ENCODE measurements at places on chromosomes 13 and 19.

DNA sequence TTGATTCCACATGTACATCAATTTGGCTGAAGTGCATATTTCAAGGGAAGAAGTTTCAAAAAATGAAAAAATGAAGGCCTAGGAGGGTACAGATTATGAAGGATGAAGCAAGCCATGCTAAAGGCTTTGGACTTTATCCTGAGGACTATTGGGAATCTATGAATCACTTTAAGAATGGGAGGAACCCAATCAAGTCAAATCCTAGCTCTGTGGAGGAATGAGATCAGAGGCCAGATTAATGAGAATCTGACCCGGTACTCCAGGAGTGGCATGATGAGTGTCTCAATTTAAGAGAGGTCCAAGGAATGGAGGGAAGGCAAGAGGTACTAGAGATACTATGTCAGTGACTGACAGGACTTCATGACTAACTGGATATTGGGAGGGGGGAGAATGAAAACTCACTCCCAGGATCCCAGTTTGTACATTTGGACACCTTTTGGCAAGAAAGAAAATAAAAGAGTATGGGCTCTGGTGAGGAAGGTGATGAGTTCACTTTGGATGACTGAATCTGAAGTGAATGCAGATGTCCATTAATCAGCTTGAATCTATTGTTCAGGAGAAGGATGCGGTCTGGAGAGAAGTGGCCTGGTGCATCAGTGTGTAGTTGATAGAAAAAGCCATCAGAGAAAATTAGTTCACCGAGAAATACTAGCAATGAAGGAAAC lies 349.0 kb downstream of the EFNB2 start:
- no peak for DNase-seq

DNA sequence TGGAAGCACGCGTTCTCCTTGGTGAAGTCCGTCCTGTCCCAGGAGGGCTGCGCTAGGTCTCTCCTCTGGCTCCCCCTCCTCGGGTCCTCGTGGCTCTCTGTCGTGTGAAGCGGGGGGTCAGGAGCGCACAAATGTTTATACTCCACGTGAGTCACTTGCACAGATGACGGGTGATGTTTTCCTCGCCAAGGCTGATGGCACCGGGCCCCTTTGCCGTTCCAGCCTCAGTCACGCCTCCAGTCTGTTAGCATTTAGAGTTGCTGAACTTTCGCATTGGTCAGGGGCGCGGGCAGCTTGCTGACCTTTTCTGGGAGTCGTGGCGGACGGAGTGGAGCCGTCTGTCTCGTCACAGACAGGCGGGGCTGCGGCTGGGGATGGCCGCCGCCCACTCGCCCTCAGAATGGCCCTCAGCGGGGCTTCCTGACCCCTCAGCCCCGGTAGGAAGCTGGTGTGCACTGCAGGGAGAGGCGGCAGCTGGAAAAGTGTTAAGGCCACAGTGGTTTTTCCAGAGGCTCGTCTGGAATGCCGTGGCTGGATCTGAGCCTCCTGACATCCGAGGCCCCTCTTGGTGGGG lies 13.7 kb downstream of the KLHL26 start:
- DNase-seq: no peak

DNA sequence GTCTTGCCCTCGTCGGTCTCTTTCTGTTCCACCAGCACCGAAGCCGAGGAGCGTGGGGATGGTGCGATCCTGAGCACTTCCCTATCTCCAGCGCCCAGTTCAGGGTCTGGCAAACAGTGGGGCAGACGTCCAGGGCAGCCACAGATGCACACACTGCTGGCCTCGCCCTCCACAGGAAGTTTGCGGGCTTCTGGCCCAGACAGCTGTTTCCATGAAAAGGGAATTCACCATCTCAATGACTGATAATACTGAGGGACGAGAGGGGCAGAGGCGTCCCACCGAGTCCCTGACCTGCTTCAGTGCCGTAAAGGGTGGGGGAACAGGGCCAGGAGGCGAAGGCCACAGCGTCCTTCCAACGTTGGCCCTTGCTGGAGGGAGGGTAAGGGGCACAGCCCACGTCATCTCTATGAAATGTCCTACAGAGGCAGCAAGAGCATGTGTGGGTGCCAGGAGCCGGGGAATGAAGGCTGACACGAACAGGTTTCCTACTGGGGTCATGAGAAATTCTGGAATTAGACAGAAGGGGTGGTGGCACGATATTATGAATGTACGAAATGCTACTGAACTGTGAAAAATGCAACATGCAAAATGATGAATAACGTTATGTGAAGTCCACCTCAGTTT lies 19.5 kb downstream of the SHC2 start:
- no peak for DNase-seq

- no peak for DNase-seq
Observed at GRCh38 chr13:114288157-114288591, 6.8 kb downstream of the UPF3A start.

GRCh38 chr19:41214161-41214560 lies 4.9 kb upstream of the AXL start:
- DNase-seq: no peak

DNA sequence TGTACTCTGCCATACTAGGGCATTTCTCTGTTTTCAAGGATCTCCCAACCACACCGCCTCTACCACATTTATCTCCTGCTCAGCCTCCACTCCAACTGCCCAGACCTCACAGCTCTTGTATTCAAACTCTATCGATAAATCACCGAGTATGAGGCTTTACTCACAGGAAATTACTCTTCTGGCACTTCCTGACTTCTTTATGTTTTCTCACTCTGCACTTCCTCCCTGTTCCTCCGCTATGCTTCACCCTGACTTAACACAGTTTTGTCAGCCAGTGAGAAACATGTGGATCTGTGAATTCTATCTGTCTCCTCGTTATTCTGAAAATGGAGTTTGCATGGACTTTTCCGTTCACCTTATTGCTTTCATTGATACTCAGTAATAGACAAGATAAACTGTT lies 2.6 kb upstream of the CARD8 start:
- DNase-seq: no peak

DNA sequence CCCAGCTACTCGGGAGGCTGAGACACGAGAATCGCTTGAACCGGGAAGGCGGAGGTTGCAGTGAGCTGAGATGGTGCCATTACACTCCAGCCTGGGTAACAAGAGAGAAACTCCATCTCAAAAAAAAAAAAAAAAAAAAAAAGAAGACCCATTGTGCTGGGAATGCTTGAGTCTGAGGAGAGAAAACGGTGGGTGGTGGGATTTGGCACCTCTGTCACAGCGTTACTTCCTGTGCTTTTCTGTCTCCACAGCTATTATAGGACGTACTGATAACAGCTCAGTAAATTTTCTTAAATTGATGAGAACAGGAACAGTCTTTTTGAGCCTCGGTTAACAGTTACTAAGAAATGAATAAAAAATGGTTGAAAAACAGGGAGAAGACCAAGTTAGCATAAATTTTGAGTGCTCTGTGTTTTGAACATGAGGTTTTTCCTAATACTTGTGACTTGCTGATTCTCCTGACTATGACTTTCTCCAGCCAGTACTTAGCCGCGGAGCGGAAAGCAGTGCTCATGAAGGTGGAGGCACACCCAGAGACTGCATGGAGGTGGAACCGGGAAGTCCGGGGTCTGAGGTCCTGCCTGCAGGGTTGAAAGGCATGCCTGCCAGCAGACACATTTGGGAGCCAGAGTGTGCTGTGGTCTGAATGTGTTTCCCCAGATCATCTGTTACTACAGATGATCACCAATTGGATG lies 55.3 kb upstream of the TEX29 start:
- no peak for DNase-seq

DNA sequence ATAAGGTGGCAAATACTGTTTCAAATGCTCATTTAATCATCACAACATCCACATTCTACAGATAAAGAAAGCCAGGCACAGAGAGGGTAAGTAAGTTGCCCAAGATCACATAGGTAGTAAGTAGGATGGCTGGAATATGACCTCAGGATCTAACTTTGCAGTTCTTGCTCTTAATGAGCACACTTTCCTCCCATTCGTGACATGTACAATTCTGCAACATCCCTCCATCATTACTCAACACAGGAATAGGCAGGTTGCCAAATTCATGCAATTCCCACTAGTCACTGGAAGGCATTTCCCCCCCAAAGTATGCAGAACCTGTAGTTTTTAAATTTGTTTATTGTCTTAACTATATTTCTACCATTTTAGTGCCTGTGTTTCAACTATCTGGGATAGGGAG lies 109.2 kb downstream of the OLFM4 start:
- DNase-seq: no peak

- peak; percentile 62 for DNase-seq
Observed at GRCh38 chr19:10797541-10798256, 38.3 kb downstream of the TMED1 start.

DNA sequence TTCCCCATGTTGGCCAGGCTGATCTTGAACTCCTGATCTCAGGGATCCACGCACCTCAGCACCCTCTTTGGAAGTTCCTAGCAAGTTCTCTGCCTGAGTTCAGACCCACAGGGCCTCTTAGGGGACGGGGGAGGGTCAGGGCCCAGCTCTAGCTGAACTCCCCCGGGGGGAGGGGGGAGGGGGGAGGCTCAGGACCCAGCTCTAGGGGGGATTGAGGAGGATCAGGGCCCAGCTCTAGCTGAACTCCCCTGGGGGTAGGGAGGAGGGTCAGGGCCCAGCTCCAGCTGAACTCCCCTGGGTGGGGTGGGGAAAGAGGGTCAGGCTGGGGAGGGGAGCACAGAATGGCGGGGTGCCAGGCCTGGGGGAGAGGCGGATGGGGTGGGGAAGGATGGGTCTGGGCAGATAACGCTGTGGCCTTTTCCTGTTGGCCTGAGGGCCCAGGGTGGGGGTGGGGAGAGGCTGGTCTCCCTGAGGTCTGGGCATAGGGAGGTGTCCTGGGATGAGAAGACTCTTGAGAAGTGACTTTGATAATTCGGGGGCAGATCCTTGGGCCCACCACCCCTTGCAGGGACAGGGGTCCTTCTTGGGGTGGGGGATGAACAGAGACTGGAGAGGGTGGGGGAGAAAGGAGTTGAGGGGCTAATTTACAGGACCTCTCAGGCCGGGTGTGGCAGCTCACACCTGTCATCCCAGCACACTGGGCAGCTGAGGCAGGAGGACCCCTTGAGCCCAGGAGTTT lies 5.5 kb upstream of the PTBP1 start:
- no peak for DNase-seq

- no peak for DNase-seq
Observed at GRCh38 chr13:36884235-36884634, 35.8 kb downstream of the SMAD9 start.

- DNase-seq: no peak
Observed at GRCh38 chr19:5380215-5380919, 39.8 kb upstream of the PTPRS start.

GRCh38 chr19:45542234-45542668 lies 35.0 kb downstream of the VASP start:
- no peak for DNase-seq

DNA sequence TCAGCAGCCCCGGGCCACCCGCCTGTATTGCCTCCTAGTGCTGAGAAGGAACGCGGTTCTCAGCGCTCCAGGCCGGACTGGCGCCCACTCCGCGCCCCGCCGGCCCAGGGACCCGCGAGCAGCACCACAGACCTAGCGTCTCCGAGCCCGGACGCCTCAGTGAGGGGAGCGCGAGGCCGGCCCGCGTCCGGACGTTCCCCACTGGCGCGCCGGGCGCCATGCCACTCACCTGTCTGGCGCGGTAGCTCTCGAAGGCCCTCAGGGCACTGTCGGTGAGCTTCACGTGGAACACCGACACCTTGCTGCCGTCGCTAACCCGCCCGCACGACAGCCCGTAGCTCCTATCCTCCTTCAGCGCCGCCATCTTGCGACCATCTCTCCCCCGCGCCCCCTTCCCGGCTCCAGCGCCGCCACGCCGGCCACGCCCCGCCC lies at the start of gene ELL:
Gene ELL (minus strand): TSS at position 379 of the 432 bp plus-strand sequence. CDS start 15 bp downstream, at position 364.
- DNase-seq: no peak

GRCh38 chr13:110426735-110427134 lies 119.7 kb downstream of the COL4A2 start:
- DNase-seq: no peak

GRCh38 chr13:70310396-70311119 lies 202.3 kb upstream of the KLHL1 start:
- no peak for DNase-seq

DNA sequence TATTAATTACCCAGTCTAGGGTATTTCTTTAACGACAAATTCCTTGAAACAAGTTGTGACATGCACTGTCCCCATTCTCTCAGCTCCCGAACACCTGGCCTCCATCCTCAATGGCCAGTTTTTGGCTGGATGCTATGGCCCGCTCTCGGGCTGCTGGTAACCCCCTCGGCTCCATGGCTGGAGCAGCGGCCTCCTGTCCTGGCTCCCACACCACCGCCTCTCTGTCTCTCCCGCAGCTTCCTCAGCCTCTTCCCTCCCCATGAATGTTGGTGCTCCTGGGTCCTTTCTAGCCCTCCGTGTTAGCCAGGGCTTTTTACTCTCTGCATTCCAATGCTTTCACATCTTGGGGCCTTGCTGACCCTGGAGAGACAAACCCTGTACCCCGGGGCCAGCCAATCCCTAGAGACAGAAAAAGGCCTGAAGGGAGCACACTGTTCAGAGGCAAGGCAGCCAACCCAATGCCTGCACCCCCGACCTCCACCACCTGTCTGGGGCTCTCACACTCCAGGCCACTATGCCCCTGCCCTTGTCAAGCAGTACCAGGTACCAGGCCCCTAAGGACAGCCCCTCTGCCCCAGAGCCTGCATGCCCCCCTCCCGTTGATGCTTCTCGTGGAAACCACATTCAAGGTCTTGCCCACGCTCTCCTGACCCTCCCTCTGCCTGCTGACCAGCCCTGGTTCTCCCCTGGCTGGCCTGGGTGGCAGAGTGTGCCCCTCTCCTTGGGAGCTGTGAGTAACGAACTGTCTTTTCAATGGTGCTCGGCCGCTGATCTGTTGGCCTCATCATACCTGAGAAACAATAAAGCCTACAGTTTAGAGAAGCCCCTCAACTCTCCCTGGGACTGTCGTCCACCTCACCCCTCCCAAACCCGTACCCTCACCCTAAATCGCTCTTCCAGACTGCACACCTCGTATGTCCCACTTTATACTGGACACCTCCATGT lies 86.9 kb upstream of the GPR183 start:
- no peak for DNase-seq

DNA sequence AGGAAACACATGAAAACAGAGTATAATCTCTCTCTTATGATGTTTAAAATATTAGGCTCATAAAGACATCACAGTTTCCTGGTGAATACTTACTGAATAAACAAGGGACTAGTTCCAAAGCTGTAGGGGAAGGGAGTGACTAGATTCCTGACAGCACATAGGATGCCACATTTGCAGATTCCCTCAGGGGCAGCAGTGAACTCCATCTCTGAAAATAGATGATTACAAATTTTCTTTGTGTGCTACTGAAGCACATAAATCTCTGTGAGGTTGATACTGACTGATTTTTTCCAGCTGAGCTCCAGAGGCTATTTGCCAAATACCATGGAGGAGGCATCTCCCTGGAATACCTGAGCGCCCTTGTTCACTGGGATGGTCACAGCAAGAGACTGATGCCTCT lies 77.3 kb downstream of the FGF9 start:
- DNase-seq: no peak

GRCh38 chr13:70995338-70995737 lies 871.7 kb downstream of the DACH1 start:
- no peak for DNase-seq

GRCh38 chr13:30038884-30039283 lies 188.5 kb upstream of the UBL3 start:
- DNase-seq: no peak

DNA sequence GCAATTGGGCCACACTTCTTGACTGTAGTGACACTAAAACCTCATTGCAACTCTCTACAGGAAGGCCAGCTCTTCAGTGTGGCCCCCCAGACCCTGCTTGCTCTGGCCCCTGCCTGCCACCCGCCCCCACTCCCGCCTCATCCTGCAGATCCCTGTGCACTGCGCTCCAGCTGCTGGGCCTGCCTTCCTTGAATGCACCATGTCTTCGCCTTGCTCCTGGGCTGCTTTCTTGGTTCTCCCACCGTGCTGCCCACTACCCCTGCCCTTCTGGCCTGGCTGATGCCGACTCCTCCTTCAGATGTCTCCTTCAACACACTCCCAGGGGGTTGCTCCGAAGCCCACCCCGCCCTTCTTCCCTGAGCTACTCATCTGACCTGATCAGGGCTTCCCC lies 98.2 kb downstream of the SIPA1L3 start:
- DNase-seq: no peak

All from stimulated activated CD8-positive, alpha-beta memory T cell treated with anti-CD3 and anti-CD28 coated beads, Interleukin-4, amount 100 ng/mL, for 1 hour (primary cell).